ENCODE measurements at places on chromosomes 2 and 18.
A peak's percentile ranks its signal among the peaks of the same experiment; 100 is the strongest.

- no peak for DNase-seq
These were observed 9.7 kb downstream of the ECEL1 start for GRCh38 chr2:232477751-232478510.

- DNase-seq, result no peak
These were observed 7.5 kb downstream of the GDF7 start for GRCh38 chr2:20674309-20674965.

DNA sequence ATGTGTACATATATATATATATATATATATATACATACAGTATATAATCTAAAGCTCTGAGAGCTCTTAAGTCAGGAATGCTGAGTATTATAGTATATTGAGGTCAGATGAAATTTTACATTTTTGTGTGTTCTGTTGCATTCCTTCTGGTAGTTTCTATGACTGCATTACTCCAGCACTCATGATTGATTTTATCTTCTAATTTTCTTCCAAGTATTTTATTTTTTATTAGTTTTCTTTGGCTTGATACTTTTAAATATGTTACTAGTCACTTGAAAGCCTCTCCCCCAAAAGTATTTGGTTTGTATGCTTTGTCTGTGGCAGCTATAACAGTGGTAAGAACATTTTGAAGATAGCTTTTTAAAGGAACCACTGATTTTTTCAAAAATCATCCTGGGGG is 25.0 kb downstream of the METTL21A start:
- DNase-seq, result peak; percentile 20

- DNase-seq, result peak; percentile 49
These were observed 171.0 kb downstream of the OSR1 start for GRCh38 chr2:19187323-19188020.

DNA sequence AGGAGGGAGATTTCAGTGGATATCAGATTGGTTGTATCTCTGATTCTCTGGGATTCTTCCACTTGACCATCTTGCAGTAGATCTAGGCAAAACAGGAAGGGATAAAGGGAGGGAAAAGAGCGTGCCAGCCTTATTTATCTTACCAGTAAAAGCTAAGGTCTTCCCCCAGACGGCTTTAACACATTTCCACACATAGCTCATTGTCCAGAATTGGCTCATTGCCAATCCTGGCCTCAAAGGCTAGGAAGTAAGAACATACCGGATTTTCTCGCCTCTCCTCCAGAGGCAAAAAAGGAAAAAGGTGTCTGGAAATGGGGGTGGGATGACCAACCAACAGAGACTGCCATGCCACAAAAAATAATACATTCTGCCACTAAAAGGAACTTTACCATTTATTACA is 411.6 kb upstream of the NRP2 start:
- peak; percentile 3 for DNase-seq

DNA sequence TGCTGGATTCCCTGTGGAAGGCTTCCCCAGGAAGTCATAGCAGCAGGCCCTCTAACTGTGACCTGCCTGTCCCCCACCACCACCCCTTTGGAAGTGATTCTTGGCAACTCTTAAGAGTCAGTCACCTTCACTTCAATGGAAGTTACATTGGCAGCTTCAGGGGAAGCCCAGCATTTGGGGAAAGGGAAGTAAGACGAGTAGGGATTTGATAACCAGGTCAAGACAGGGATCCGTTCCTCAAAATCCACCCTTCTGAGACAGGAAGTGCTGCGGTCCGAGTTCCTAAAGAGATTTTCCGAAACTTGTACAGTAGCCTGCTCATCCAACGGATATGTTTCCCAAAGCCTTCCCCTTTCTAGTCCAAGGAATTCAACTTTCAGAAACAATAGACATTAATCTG is 54.2 kb downstream of the MRPL35 start:
- DNase-seq, result no peak
